ENCODE measurements at places on chromosomes 7 and 10. TPM values are rescaled to one million over a fixed set of nuclear protein-coding genes. Genes with fewer than 3 reads are reported as not detected.

- no peak for DNase-seq
Measured at GRCh38 chr7:48139459-48139858, 31.8 kb upstream of the ABCA13 start.

GRCh38 chr10:59618666-59619065 is 91.0 kb downstream of the SLC16A9 start:
- DNase-seq = no peak

GRCh38 chr7:40608321-40609075 is 473.7 kb downstream of the SUGCT start:
- DNase-seq = no peak

DNA sequence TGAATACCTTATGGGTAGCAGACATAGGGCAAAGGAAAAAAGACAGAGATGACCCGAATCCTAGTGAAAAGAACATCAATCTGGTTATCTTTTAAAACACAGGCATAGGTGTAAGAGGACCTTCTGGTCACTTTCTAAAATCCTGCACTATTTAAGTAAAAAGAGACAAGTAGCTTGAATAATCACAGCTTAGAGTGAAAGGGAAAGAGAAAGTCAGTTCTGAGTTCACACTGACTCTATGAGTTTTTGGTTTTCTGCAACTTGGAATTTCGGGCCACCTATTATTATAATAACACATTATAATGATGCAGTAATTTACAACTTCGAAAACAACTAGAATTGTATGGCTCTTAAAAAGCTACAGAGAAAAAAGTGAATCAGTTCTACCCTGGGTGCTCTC is 247.8 kb downstream of the DOCK4 start:
- DNase-seq = no peak

- DNase-seq = no peak
Measured at GRCh38 chr7:88969167-88969566, 173.6 kb upstream of the TEX47 start.

GRCh38 chr7:95971716-95972115 is 199.4 kb downstream of the DYNC1I1 start:
- DNase-seq = no peak

The SUN3 gene
- polyA plus RNA-seq = 0.38 TPM

The KIAA1217 gene
- 76.8 TPM for polyA plus RNA-seq

The SPDYE16 gene
- polyA plus RNA-seq = 6.0 TPM

DNA sequence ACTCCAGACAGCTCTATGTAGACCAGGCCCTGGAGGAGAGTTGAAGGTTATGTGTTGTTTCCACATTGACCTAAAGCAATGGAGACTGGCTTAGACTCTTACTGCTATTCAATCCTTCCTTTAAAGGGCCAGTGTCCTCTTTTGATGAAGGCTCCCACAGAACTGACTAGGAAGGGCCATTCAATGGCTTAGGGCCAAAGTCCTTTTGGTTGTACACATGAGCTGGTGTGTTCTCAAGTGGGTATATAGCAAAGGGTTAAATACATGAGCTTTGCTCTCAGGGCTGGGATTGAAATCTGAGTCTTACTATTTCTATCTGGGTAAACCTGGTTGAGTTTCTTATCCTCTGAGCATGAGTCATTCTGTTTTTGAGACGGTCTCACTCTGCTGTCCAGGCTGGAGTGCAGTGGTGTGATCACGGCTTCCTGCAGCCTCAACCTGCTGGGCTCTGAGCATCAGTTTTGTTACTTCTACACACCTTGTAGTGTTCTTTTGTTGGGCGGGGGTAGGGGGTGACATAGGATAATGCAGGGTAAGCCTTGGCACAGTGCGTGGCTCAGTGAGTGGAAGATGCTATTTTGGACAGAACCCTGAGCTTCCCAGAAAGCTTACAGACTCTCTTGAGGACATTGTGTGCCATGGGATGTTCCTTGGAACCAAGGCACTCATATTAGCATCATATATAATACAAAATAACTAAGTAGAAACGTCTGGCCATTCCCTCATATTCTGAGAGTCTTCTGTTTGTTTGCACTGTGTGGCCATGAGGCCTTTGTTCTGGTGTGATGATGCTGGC is 90.1 kb downstream of the ABCC2 start:
- no peak for DNase-seq

GRCh38 chr10:73506491-73506890 is 10.7 kb upstream of the PPP3CB start:
- no peak for DNase-seq

The CYP26A1 gene
- 0.08 TPM for polyA plus RNA-seq

The AKR1C2 gene
- 9.2 TPM for polyA plus RNA-seq
